ENCODE measurements at places on chromosomes 5 and 9.

DNA sequence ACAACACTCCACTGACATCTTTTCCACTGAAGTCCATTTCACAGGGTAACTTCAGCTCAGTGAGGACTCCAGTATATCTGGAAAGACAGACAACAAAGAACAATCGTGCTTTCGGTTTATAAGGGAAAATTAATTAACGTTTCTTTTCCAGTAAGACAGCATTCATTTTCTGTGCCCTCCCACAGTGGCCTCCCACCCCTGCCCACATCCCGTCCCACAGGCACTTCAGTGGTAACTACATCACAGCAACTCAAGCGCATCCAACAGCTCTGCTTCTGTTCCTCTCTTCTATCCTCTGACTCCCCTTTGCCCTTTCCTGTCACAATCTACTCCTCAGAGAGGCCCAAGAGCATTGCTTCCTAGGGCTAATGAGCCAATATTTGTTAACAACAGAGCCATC lies 40.3 kb downstream of the GLDC start:
- DNase-seq = peak; percentile 1

GRCh38 chr9:133855802-133856521 lies 117.8 kb upstream of the SARDH start:
- DNase-seq = no peak

GRCh38 chr9:113309204-113309813 lies 6.1 kb upstream of the RNF183 start:
- DNase-seq = peak; percentile 53

DNA sequence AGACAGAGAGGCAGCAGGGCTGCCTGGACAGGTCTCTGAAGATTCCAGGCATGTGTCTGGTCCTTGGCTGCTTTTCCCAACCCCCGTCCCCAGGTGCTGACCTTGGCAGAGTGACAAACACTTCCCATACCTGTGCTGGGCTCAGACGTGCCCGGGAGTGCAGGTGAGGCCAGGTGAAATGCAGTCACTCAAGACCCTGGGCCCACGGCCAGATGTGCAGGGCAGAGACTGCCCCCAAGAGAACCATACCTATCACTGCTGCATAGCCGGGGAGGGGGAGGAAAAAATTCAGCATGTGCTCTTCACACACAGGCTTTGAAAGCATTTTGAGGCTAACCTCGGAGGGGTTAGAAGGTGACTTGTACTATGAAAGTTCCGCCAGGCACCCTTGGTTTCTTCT lies 22.6 kb downstream of the CCNJL start:
- no peak for DNase-seq

DNA sequence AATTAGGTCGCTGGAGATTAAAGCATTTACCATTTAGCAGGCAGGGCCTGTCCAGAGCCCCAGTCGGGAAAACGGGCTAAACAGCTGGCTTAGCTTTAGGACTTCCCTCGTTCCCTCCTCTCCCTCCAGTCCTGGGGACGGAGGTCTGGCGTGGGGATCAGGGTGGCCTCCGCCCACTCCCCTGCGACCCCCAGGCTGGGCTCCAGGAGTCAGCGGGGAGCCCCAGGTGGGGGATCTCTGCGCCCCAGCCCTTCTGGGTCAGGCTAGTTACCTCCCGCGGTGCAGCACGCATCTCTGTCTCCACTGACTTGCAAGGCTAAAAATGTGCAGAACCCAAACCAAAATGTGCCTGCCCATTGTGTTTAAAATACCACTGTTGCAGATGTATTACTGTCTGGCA lies 16.2 kb upstream of the CAMSAP1 start:
- DNase-seq = no peak

DNA sequence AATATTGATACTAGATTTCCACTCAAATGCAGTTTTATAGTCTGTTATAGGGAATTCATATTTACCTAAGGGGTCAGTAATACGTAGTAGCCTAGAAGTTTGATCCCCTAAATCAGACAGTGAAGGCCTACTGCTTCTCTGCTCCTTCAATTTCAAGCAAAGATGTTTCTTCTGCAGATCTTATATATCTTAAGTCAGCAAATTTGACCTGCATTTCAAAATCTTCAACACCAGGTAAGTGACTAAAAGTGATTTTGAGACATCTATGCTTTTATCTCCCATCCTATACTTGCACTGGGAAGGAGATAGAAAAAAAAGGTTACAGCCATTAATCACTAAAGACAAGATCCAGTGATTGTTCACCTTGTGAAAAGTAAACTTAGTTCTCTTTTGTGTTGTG lies 363.9 kb downstream of the PTPRD start:
- DNase-seq = no peak

DNA sequence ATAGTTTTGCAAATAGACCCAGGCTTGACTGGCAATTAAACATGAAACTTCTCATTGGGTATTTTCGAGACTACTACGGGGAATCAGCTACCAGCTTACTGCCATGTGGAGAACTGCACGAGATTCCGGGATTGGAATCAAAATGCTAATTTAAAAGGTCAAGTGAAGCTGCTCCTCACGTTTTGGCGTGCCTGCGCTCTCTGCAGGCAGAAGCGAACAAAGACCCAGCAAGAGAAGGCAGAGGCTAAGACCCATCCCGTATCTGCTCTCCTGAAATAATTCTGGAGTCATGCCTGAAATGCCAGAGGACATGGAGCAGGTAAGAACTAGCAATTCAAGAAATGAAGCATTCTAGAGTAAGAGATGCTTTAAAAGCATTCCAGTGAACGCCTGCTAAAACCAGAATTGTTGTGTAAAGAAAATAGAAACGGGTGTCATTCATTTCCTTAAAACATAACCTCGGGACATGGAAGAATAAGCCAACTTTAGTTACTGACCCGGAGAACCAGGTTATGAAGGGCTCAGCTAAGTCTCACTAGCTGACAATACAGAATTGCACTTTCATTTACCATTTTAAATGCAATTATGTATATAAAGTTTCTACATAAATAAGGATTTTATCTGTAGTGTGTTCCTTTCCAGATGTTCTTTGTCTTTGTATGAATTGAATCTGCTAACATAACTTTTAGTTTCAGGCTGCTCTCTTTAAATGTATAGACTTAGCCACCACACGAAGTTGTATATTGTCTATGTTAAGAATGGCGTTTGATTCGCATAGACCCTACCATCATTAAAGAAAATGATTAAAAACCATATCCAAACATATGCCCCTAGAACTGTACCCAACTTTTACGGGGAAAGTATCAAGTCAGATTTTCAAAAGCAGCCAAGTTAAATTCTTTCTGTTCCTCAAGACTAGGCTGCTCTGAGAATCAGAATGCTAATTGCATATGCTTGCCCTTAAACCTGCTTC lies 2.0 kb upstream of the MAT2B start:
- DNase-seq = peak; percentile 58
